NCI-H1105 (cell line): ENCODE measurements at places on chromosomes 4 and X.

DNA sequence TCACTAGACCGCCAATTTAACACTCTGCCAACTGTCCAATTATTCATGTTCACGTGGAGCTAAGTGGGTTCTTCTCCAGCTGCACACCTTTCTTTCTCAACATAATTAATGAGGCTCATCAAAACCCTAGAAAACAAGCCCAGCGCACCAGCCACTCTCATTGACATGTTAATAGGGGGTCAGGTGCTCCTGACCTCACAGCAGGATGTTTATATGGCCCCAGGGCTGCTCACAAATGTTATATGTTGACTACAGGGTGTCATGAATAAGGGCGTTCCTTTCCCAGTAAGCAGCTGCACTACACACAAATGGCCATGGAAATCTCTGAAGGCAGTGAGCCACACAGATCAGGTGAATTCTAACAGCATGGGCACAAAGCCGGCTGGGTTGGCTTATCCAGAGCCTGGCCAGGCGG lies 209.8 kb downstream of the MGST2 start:
- DNase-seq, result peak; percentile 92

- DNase-seq, result no peak
These were observed at the start of gene SRPK3 for GRCh38 chrX:153780678-153781427. TSS of gene SRPK3 (plus strand) at chrX:153781041. CDS start at chrX:153781087, 46 bp downstream.

DNA sequence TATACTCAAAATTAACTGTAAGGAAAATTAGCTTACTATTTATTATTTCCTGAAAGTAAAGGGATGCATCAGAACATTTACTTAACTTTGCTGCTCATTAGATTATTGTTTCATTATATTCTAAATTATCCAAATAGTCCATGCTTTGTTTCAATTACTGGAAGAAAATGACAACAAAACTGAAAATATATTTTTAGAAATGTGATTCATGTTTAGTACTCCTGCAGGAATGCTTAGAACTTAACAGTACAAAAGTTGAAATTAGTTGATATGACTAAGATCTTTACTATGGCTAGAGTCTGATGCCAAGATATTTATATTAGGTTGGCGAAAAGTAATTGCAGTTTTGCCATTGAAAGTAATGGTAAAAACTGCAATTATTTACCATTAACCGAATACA lies 660.5 kb upstream of the PABPC4L start:
- no peak for DNase-seq

GRCh38 chr4:4289055-4289454 lies 899 bp downstream of the LYAR start:
- no peak for DNase-seq

GRCh38 chr4:105186701-105187161 lies 40.1 kb downstream of the TET2 start:
- DNase-seq, result no peak

DNA sequence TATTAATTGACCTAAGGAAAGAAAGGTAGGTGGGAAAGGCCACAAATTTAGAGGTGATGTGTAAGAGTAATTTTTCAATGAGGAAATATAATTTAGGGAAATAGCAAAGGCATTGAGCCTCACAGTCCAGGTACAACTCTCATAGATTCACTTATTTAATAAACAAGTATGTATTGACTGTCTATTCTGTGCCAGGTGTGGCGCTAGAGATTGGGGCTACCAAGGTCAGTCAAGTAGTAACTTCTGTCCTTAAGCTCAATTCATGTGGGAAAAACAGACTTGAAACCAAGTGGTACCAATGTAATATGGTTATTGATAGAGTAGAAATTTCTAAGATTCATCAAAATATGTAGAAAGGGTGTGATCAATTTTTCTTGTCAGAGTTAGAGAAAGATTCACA lies 257.5 kb downstream of the C4orf33 start:
- no peak for DNase-seq
